ENCODE measurements at places on chromosomes 16 and 17. TPM values are rescaled to one million over a fixed set of nuclear protein-coding genes. Genes with fewer than 3 reads are reported as not detected.

Gene MEIOC
- total RNA-seq, result not detected

Gene MMP28
- not detected for total RNA-seq

Gene CTCF
- 30.0 TPM for total RNA-seq

Gene MILR1
- total RNA-seq, result 1.5 TPM

Gene LIMD2
- total RNA-seq, result 20.9 TPM
